ENCODE measurements at places on chromosomes 5 and 9. TPM values are rescaled to one million over a fixed set of nuclear protein-coding genes. Genes with fewer than 3 reads are reported as not detected.

DNA sequence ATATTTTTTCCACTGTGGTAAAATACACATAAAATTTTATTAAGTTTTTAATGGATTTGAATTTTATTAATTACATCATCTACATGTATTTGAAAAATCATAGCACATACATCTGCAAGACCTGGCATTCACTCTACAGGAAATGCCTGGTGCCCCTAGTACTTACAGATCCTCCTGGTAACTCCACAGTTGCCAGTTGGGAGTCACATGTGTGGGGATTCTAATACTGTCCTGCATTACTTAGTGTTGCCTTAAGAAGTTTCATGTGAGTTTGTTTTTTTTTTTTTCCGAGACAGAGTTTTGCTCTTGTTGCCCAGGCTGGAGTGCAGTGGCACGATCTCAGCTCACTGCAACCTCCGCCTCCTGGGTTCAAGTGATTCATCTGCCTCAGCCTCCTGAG lies 18.1 kb downstream of the KDM3B start:
- no peak for DNase-seq

Gene RANBP3L
- 1.6 TPM for total RNA-seq

DNA sequence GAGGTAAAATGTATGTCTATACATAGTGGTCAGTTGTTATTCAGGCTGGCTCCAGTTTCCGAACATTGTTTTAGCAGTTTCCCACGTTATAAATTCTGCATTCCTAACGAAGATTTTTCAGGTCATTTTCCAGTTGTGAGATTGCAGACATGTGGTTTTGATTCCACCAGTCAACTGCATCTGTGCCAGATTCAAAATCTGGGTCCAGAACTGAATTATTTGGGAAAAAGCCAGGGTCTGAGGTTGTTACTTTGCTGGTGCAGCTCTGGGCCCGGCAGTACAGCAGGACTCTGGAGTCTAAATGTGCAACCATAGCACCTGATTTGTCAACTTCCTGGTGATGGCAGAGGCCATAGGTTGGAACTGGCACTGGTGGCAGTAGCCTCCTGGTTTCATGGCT lies 105.7 kb upstream of the MEGF10 start:
- DNase-seq, result no peak

Gene PIP5K1B
- total RNA-seq, result not detected

Gene SPINK1
- total RNA-seq, result not detected

Gene INSYN2B
- total RNA-seq, result 3.1 TPM

DNA sequence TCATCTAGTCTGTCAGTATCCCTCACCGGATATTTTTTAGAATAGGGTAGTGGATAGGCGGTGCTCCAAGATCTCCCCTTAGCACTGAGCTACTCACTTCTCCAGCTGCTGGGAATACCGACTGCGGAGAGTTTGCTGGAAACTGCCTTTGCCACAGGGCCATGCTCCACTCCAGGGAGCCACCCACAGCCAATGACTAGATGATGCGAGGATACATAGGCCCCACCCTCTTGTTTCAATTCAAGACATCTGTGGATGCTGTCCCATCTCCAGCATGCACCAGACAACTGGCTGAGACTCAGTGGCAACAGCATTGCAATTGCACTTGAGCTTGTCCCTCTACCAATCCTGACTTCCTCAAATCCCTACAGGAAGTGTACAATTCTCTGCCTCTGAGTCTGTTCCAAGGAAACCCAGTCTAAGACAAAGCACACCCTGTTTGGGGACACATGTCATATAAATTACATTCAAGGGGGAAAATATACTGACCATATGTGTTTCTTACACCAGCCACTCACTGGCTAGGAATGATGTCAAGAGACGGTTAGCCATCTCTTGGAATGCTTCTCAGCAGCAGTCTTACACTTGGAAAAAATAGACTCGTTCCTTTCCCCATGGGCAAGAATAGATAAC lies 312.6 kb upstream of the KIF2A start:
- DNase-seq, result no peak

- no peak for DNase-seq
Observed at GRCh38 chr9:744790-745484, 96.6 kb upstream of the DMRT1 start.

- DNase-seq, result no peak
Observed at GRCh38 chr9:68782546-68782945, 77.5 kb downstream of the PIP5K1B start.

GRCh38 chr9:90853945-90854344 lies 52.3 kb downstream of the SYK start:
- no peak for DNase-seq

- DNase-seq, result no peak
Observed at GRCh38 chr9:120692901-120693699, 21.2 kb downstream of the MEGF9 start.

GRCh38 chr9:71349218-71349617 lies 227.8 kb upstream of the TRPM3 start:
- DNase-seq, result no peak

DNA sequence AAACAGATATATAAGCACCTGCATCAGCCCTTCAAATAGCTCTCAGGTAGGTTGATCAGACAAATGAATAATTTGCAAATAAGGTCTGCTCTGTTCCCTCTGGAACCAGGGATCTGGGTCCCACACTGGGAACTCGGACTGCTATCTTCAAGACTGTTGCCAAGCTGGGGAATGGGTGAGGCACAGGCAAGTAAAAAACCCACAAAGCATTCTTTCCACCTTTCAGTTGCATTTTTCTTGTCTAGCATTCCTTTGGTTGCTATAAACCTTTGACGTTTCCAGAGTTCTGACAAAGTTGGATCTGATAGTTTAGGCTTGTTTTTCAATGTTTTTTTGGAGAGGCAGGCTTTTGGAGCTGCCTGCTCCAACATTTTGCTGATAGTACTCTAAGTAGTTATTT lies 20.1 kb downstream of the FBXL17 start:
- no peak for DNase-seq

GRCh38 chr5:115767424-115767823 lies 49.0 kb downstream of the CDO1 start:
- DNase-seq, result no peak

DNA sequence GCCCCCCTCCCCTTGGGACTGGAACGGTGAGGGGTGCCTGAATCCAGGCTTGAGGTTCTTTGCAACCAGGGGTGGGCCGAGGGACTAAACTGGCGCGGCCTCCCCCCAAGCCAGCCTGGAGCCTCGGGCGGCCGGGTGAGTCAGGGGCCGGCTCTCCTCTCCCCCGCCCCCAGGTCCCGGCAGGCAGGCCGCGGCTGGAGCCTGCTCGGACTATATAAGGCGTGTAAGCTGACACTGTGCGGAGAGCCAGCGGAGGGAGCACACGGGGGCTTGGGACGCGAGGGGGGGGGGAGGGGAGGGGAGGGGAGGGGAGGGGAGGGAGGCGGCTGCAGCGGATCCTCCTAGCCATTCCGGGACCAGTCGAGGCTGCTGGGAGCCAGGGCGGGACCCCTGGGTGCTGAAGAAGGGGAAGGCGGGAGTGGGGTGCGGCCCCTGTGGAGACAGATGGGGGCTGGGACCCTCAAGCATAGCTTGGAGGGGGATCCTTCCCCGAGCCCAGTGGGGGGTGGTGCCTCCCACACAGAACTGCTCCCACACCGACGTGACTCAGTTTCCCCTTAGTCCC lies 595 bp downstream of the PDLIM7 start:
- peak; percentile 96 for DNase-seq

DNA sequence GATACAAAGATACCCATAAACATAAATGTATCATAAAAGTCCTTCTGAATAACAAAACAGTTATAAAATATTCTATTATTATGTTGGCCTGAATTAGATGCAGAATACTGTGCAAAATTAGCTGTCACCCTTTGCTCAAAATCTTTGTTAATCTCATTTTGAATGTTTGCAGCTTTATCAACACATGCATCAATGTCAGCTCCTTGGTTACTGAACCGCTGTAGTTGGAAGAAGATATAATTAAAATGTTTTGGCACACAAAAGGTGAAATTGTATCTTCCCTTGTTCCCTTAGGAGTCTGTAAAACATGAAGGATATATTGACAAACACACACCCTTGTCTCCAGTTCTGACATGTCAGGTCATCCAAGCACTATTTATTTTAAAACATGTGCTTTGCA lies 146.3 kb upstream of the POU5F2 start:
- no peak for DNase-seq

GRCh38 chr5:175872287-175873087 lies 1.1 kb downstream of the CPLX2 start:
- no peak for DNase-seq

Gene SLC1A3
- 16.9 TPM for total RNA-seq

Gene PRXL2C
- 15.0 TPM for total RNA-seq

DNA sequence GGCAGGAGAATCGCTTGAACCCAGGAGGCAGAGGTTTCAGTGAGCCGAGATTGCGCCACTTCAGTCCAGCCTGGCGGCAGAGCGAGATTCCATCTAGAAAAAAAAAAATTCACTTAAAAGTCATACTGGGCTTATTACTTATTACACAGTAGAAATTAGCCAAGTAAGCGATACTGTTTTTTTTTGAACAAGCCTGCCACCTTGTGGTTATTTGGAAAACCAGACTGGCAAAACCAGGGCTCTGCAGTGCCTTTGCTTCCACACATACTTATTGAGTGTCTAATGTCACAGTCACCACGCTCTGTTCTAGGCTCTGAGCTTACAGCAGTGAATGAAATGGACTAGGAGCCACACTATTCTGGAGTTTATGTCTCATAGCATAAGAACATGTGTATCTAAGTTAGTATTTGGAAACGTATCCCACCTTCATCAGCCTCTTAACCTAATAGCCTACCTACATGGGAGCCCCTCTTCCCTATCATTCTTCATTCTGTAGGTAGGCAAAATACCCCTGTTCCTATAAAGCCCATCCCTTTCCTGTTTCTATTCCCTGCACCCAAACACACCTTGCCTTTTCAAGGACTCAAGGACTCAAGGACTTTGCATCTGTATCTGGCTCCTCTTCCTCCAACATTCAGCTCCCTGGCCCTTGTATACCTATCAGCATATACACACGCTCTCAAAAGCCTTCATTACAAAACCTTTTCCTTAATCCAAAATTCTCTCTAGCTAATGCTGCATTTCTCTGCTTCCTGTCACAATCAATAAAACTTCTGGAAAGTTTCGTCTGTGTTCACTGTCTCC lies 13.9 kb upstream of the BASP1 start:
- DNase-seq, result peak; percentile 62

GRCh38 chr5:172769616-172770373 lies 1.2 kb downstream of the DUSP1 start:
- no peak for DNase-seq

Gene SLC25A2
- not detected for total RNA-seq

DNA sequence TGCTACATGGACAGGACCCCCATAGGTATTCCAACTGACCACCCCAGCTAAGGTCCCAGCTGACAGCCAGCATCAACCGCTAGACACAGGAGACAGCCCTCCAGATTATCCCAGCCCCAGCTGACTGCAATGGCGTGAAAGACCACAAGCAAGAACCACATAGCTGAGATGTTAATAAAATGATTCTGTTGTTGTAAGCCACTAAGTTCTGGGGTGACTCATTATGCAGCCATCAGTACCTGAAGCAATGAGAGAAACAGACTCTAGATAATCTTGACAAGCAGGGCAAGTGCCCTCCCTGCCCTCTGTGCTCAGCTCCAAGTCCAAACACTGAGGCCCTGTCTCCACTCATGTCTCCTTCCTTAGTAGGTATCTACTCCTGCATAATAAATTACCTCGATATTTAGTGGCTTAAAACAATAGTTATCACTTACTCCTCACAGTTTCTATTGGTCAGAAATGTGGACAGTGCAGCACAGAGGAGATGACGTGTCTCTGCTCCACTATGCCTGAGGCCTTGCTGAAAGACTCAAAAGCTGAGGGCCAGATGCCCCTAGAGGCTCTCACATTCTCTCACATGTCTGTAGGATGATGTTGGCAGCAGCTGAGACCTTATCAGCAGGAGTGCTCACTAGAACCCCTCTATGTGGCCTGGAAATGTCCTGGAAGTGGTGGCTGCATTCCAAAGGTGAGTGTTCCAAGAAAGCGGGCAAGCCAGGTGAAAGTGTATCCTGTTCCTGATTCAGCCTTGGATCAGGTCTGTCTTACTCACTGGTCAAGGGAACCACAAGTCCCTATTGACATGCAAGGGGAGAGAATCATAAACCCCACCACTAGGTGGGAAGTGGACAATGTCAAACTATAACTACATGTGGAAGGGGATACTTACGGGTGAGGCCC lies 2.5 kb downstream of the MGAT1 start:
- peak; percentile 53 for DNase-seq

Gene PCDHB9
- 11.9 TPM for total RNA-seq

- DNase-seq, result no peak
Observed at GRCh38 chr9:137057545-137057944, 3.7 kb upstream of the ENTPD2 start.

- DNase-seq, result no peak
Observed at GRCh38 chr9:73845539-73845938, 651.6 kb upstream of the RORB start.

DNA sequence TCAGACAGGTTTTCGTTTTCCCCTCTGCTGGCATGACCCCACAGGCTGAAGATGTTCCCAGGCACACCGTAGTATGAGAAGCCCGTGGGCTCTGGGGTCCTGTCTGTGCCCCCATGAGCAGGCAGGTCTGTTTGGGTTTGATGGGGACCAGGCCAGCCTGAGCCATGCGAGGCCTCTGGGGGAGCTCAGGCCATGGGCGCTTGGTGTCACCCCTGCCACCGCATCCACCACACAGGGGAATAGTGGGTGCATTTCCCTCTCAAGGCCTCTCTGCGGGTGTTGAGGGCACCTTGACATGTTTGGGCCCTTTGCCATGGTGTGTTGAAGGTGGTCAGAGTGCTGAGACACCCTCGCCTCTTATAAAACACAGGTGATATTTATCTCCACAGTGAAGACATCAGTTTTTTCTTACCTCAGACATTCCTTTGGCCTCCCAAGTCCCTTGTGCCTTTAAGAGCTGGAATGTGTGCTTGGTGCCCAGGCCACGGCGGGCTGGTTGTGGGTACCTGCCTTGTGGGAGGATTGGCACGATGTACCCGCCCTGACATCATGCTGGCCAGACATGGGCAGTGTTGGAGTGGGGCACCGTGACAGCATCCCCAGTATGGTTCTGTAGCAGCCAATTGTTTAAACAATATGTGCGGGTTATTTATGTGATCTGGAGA lies 68.3 kb downstream of the WNK2 start:
- no peak for DNase-seq

- no peak for DNase-seq
Observed at GRCh38 chr9:5419987-5420386, 17.7 kb downstream of the PLGRKT start.

GRCh38 chr5:143979044-143979690 lies 167.2 kb downstream of the HMHB1 start:
- DNase-seq, result no peak

GRCh38 chr5:83472213-83472507 lies 616 bp downstream of the VCAN start:
- no peak for DNase-seq

DNA sequence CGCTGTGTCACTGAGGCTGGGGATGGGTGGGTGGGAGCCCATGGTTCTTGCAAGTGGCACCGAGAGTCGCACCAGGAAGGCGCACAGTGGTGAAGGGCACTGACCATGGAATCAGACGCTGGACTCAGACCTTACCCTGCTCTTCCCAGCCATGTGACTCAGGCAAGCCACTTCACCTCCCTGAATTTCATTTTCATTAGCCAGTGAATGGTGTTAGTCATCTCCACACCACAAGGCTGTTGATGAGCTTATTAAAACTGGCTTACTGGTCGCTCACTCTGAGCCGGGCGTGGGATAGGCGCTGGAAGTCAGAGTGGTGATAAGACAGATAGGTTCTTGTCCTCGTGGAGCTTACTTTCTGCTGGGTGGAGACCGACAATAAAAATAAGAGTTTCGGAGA lies 25.1 kb downstream of the FGF18 start:
- DNase-seq, result no peak

- no peak for DNase-seq
Observed at GRCh38 chr9:35801328-35802128, 10.1 kb downstream of the NPR2 start.

Gene TICAM2
- total RNA-seq, result 4.5 TPM

GRCh38 chr9:92035687-92036410 lies 79.4 kb downstream of the SPTLC1 start:
- DNase-seq, result peak; percentile 29

Gene PDGFRB
- 21.6 TPM for total RNA-seq
